ENCODE measurements at places on chromosomes 12 and 14.

- DNase-seq = no peak
These were observed 21.5 kb upstream of the SOCS2 start for GRCh38 chr12:93550748-93551611.

GRCh38 chr14:38904959-38905358 is 198.1 kb downstream of the SEC23A start:
- DNase-seq = no peak

GRCh38 chr12:124636138-124636978 is 68.9 kb upstream of the NCOR2 start:
- no peak for DNase-seq

- no peak for DNase-seq
These were observed 14.1 kb downstream of the TRMT61A start for GRCh38 chr14:103543140-103543539.

DNA sequence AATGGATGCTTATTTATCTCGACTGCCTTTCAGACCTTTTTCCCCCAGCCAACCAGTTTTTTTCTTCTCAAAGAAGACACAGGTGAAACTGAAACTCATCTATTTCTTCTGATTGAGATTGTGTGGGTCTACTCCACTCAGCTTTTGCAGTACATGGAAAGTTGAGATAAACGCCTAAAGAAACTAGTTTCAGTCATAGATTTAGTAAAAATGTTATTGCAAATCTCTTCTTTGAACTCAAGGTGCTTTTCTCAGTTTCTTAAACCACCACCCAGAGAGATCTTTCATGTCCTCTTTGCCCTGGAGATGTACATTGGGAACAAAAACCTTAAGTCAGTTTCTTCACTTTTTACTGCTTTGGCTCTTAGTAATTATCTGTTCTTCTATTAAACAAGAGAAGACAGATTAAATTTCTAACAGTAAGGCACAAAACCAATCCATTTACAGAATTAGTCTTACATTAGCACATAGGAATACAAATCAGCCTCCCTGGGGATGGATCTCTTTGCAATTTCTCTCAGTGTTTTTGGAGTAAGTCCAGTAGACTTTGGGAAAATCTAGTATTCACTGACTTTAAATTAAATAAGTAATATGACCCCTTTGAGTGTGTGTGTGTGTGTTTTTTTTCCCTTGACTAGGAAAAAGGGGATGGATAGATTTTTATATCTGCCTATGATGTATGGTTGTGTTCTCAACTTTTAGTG is 11.6 kb downstream of the FBXW8 start:
- no peak for DNase-seq

DNA sequence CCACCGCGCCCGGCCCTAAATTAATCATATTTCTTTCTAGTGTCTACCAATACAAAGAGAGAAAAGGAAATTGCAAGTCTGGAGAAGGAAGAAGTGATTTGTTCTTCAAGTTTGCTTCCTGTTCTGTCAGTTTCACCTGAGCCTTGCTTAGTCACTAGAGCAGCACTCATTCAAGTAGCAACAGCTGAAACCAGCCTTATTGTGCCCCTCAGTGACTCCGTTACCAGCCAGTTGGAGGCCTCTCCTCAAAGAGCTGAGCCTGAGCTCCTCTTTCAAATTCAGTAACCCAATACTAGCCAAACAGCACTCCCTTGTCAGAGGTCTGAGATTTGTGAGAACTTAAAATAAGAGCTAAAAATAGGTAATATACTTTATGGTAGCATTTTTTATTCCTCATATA is 17.4 kb downstream of the PAWR start:
- no peak for DNase-seq

DNA sequence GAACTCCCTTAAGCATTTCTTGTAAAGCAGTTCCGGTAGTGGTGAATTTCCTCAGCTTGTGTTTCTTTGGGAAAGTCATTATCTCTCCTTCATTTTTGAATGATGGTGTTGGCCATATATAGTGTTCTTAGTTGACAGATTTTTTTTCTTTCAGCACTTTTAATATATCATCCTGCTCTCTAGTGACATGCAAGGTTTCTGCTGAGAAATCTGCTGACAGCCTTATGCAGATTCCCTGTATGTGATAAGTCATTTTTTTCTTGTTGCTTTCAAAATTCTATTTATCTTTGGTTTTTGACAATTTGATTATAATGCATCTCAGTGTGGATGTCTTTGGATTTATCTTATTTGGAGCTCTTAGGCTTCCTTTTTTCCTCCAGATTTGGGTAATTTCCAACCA is 135.7 kb downstream of the PTPRO start:
- DNase-seq = no peak

GRCh38 chr14:37593511-37594237 is 1.4 kb downstream of the FOXA1 start:
- peak; percentile 11 for DNase-seq
